ENCODE measurements at places on chromosomes 16 and 17.

DNA sequence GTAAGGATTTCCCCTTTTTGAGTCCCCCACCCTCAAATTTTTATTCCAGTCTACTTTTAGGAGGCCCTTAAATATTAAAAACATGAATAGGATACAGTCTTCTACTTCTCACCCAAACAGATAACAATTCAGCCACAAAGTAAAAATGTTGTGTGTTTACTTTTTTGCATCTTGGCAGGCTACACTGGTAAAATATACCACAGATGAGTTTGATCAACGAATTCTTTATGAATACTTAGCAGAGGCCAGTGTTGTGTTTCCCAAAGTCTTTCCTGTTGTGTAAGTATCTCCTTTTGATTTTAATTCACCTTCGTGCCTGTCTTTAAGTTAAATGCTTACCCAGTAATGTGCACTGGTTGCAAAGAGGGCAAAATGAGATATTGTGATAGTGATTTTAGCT lies 34.4 kb upstream of the RAB11FIP4 start:
- DNase-seq: no peak

GRCh38 chr17:44451832-44452231 lies 51.4 kb downstream of the GPATCH8 start:
- DNase-seq: no peak

DNA sequence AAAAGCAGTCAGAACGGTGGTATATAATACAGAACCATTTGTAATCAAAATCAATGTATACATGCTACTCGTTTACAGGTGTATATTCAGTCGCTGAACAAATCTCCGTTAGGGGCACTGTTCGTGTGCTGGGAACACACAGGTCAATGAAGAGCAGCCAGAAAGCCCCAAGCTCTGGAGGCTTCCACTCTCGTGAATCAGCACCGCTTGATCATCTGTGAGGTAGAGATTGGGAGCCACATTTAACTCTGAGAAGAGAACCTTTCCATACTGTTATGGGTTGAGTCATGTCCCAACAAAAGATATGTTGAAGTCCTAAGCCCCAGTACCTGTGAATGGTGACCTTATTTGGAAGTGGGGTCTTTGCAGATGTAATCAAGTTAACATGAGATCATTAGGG lies 5.4 kb upstream of the CYTH1 start:
- no peak for DNase-seq

DNA sequence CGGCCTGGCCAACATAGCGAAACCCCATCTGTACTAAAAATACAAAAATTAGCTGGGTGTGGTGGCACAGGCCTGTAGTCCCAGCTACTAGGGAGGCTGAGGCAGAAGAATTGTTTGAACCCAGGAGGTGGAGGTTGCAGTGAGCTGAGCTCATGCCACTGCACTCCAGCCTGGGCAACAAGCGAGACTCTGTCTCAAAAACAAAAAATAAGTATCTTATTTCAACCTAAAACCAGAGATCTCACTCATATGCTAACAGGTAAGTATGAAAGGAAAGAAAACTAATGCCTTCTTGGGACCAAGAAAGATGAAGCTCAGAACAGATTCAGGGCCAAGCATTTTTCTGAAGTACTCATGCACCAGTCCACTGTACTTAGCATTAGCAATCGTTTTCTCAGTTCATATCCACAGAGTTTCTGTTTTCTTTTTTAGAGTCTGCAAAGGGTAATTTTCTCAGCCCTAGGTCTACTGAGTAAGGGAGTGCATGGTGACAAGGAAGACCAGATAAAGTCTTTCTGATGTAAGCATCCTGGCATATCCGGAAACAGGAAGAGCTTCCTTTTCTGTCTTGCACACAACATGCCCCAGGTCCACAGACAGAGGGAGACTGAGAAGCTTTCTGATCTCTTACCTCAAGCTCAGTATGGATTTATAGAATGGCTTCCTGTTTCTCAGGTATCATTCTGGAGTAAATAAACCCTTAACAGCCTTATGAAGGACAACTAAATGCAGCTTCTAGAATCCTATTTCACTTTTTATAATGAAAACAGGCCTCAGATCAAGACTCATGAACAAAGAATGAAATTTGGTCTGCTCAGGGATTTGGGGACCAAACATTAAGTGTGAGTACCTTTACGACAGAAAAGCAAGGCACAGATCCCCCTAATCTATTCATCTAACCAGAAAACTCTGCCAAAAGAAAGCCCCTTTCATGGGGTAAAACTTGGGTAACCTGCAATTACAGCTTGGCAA lies 38.7 kb upstream of the FOXJ1 start:
- no peak for DNase-seq

DNA sequence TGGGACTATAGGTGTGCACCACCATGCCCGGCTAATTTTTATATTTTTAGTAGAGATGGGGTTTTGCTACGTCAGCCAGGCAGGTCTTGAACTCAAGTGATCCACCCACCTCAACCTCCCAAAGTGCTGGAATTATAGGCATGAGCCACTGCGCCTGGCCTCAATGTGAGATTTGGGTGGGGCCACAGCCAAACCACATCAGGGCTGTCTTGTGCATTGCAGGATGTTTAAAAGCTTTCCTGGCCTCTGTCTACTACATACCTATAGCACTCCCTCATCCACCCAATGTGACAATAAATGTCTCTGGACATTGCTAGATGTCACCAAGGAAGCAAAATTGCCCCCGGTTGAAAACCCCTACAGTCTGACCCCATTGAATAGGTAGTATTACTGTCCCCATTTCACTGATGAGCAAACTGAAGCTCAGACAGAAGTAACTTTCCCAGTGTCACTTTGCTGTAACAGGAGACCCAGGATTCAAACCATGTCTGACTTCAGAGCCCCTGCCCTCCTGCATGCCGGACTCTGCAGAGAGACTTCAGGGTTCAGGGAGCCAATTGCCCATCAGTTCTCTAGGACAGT lies 3.6 kb upstream of the MAP3K14 start:
- no peak for DNase-seq

- no peak for DNase-seq
Observed at GRCh38 chr16:1670371-1670770, 7.7 kb upstream of the JPT2 start.

GRCh38 chr16:49615576-49615975 lies 240.3 kb downstream of the ZNF423 start:
- no peak for DNase-seq

- DNase-seq: no peak
Observed at GRCh38 chr16:58847902-58848661, 114.0 kb upstream of the GOT2 start.

GRCh38 chr16:84672276-84673202 lies 24.2 kb downstream of the KLHL36 start:
- peak; percentile 58 for DNase-seq

- no peak for DNase-seq
Observed at GRCh38 chr16:66639091-66639885, 34.8 kb downstream of the CMTM3 start.

DNA sequence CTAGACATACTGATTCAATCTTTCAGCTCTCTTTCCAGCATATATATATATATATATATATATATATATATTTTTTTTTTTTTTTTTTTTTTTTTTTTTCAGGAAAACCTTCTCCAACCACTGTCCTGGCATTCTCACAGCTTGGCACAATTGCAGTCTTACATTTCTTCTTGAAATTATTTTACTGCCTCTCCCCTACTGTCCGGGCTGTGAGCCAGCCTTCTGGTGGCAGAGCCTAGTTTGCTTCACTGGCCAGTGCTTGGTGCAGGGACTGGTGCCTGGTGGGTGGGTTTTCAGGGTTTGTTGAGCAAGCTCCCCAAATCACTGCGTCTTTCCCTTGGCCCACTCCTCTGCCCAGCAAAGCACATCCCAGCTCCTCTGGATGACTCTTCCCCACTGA lies 28.5 kb downstream of the PRSS54 start:
- no peak for DNase-seq

GRCh38 chr16:89741342-89742014 lies 20.1 kb downstream of the ZNF276 start:
- no peak for DNase-seq

DNA sequence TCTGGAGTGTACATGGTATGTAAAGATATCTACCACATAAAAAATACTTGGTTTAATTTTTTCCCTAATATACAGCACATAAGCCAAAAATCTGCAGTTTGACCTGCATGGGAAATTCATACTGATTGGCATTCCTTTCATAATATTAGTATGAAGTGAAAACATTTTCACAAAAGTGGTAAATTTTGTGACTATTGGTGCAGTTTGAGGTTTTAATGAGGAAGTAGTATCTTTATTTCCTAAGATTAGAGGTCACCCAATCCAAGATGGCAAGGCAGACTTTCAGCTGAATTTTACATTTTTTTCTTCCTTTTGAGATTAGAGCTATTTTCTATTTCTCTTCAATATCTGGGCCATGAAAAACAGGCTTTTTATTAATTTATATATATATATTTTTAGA lies 21.2 kb downstream of the METTL9 start:
- DNase-seq: no peak

DNA sequence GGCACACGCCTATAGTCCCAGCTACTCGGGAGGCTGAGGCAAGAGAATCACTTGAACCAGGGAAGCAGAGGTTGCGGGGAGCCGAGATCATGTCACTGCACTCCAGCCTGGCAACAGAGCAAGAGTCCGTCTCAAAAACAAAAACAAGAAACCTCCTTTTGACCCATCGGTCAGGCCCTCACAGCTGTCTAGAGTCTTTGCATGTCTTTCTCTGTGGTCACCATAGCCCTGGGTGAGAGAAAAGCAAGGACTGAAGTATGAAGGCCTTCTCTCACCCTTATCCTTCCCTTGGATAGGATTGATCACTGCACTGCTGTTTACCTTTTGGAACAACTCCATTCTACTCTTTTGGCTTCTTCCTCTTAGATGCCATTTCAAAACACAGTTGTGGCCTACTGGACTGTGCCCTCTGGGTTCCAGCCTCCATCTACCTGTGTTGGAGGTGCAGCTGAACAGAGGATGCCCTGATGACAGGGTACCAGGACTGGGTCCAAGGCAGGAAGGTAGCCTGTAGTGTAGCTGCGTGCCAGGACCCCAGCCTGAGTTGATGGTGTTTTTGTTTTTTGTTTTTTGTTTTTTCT lies 37.1 kb downstream of the LDHD start:
- no peak for DNase-seq

DNA sequence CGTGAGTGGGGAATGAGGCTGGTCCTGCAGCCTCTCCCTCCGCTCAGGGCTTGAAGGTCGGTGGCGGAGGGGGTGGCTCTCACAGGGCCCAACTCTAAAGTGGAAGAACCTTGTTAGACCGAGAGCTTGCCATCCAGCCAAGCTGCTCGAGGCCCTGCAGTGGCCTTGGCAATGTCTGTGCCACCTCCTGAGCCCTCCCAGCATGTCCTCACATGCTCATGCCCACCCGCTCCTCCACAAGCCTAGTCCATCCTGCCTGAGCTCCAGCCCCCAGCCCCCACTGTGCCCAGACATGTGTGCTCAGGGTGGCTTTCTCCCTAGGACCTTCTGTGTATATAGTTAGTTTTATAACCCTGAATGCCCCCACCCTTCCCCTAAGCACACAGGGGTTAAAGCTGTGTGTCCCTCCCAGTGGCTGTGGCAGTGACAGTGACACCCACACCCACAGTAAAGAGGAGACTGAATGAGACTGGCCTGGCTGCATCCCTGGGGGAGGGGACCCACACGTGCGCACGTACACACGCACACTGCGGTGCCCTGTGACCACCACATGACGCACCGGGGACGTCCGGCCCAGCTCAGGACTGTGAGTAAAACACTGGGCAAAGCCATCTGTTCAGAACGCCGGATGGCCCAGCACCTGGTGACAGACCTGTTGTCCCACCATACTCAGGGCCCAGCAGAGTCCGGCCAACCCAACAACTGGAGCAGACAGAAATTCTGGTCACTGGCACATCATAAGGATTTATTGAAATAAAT lies 15.6 kb downstream of the PDK2 start:
- peak; percentile 85 for DNase-seq

DNA sequence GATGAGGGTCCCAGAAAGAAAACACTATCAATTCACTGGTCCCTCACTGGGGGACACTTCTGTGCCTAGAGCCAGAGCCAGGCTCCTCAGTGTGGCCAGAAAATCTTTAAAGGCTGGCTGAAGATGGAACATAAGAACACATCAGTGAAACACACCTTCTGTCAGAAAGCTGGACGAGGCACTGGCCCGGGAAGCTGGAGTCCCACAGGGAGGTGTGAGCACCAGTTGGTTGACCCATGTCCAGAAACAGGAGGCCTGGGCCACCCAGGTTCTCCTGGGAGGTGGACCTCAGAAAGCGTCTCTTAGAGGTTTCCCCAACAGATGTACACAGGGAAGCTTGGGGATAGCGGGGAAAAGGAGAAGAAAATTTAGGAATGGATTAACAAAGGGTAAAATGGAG lies 56.2 kb upstream of the ALDH3A2 start:
- no peak for DNase-seq

DNA sequence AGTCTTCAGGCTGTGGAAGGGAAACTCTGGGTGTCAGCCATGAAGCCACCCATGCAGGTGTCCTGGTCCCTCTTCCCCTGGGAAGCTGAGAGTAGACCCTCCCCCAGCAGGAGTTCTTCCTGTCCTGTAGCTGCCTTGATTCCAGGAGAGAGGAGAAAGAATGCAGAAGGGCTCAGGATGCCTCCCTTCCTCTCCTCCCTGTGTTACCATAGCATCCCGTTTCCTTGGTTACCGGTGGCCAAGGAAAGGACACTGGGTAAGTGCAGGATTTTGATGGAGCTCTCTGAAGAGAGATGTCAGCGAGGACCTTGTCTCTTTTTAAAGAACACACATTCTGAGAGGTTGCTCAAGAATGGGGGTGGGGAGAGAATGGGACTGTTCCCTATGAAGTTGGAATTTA lies 304.1 kb upstream of the N4BP1 start:
- DNase-seq: no peak

- peak; percentile 73 for DNase-seq
Observed at GRCh38 chr17:4498461-4499397, at the start of gene SPNS2. TSS of gene SPNS2 (plus strand) at chr17:4498881. CDS start at chr17:4499048, 167 bp downstream.

GRCh38 chr16:14374451-14375131 lies 255.5 kb downstream of the PARN start:
- DNase-seq: no peak

DNA sequence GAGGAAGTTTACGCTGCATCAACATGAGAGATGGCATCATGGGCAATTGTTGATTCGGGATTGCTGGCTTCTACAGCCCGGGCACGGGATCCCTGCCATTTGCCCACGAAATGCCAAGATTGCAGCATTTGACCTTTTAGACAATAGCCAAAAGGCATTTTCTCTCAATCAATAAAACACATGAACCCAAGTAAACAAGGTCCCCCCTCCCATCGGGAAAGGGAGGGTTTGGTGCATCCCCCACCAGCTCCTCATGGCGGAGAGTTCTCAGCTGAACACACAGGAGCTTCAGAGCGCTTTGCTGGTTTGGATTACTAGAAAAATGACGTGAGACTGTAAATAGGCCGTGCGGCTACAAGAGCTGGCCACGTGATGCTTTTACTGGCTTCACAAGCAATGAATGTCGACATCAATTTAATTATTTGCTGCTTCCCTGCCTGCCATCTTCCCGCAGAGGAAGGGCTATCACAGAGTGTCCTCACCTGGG lies 147.6 kb downstream of the C16orf95 start:
- DNase-seq: no peak

GRCh38 chr16:82201926-82202325 lies 31.9 kb upstream of the MPHOSPH6 start:
- no peak for DNase-seq
